ENCODE measurements at places on chromosomes 16 and 17.

DNA sequence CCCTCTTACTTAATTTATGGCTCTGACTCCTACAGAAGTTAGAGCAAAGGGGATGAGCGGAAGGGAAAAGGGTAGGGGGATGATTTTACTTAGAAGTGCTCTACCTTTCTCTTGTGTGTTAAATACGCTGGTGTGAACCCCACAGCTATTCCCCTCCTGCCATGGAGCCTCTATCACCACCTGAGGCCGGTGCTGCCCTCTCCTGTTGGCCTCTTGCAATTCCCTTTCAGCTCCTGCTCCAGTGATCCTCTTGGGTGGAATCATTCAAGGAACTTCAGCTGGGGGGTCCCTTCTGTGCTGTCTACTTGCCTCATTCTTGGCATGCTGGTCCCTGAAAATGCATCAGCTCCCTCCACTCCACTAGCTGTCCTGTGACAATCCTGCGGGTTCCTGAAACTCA is 41.8 kb upstream of the CDH8 start:
- DNase-seq = no peak

DNA sequence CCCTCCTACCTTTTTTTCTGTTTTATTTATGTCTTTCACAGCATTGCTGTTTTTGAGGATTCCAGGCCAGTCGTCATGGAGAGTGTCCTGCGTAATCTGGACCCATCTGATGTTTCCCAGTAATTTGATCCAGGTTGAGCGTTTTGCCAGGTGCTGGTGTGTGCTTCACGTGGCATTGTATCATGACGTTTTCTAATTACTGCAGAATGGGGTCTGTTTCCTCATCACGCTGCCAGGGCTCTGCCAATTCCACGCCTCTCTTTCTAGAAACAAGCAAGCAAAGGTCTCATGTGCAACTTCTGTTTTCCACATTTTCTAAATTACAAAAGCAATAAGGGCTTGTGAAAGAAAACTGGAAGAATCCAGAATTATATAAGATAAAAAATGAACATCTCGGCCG is 28.3 kb upstream of the BHLHA9 start:
- no peak for DNase-seq

DNA sequence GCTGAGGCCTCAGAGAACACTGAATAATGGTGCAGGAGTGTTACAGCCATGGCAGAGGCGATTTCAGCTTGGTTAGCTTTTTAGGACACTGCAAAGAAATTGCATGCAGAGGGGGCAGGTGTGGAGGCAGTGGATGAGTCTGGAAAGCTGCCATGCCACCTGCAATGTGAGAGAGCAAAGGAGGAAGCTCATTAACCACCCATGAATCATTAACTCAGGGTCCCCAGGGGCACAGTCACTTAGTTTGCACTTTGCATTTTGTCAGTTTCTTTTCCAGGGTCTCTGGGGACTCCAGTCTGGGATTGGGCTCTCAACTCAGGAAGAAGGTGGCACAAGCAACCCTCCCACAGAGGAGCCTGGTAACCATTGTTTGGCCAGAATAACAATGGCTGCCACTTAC is 132.9 kb downstream of the USP31 start:
- DNase-seq = no peak

DNA sequence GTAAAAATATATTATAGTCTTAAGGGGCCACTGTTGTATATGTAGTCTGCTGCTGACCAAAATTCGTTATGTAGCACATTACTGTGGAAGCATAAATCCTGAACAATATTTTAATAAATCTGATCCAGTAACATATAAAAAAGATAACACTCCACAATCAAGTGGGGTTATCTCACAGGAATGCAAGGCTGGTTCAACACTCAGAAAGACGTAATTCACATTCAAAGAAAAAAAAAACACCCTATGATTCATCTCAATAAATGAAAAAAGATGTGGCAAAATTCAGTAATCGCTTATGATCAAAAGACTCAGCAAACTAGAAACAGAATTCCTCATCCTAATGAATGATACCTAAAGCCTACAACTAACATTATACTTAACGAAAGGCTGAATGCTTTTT is 47.8 kb downstream of the CREBBP start:
- no peak for DNase-seq

DNA sequence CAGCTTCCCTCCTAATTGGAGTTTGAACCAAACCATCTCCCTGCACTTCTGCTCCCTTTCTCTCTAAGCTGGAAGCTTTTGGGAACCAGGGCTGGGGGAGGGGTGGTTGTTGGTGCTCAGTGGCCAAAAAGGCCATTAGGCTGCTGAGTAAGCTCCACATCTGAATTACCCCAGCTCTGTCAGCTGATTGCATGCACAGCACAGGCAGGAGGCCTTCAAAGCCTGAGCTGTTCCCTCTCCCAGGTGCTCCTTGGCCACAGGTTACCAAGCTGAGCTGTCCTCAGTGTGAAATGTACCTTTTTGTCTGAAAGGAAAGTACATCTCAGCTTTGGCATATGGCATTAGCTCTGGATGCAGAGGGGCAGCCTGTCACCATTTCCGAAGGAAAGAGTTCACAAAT is 6.2 kb upstream of the TBKBP1 start:
- no peak for DNase-seq

GRCh38 chr16:69851491-69852240 is 89.5 kb downstream of the WWP2 start:
- DNase-seq = no peak

GRCh38 chr17:77881545-77881944 is 77.0 kb upstream of the TNRC6C start:
- peak; percentile 50 for DNase-seq

DNA sequence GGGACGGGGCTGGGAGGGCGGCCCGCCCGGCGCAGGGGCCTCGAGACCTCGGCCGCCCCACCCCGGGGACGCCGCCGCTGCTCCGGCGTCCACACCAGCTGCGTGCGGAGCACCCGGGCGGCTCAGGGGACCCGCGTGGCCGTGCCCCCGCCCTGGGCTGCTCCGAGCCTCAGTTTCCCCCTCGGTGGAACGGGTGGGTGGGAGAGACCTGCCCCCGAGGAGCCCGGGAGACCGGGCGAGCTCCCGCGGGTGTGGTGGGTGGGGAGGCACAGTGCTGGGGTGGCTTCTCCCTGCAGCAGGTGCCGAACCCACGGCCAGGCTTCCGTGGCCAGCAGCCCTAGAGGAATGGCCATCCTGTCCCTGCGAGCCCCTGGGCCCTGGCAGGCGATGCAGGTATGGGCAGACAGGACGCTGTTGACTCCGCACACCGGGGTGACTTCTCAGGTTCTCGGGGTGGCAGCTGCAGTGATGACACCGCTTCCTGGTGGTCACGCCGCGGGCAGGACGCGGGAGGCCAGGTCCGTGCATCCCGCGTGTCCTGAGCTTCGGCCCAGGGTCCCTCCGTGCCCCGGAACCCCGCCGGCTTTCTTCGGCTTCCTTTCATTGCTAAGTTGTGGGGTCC is 677 bp downstream of the DEF8 start:
- DNase-seq = no peak

DNA sequence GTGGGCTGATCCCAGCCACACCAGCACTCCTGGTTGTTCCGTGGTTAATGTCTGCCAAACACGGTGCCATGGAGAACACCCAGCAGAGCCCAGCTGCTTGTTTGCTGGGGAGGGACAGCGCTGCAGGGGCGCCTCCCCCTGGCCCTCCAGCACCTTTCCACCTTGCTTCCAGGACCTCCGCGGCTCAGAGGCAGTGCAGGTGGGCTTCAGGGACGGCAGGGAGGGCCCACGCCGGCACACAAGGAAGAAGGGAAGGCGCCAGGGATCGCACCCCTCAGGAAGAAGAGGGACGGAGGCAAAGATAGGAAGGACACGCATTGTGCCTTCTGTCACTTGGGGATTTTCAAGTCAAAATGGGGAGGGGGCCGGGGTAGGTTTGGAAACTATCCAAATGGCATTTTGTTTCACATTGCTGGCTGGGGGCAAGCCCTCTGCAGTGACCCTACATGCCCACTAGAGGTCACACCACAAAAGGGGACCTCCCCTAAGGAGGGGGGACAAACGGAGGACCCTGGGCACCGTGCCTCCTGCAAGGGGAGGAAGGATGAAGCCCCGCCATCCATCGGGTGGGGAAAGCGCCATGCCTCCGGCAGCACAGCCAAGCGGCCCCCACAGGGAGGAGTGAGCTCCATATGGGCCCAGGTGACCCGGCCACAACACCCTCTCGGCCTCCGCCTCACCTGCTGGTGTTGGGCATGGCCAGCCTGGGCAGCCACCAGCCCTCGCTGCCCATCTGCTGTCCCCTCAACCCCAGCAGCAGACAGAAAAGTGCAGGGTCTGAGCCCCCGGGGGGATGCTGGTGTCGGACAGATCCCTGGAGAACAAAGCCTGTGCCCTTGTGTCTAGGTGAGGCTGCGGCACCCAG is 7.5 kb upstream of the C16orf95 start:
- DNase-seq = peak; percentile 12

DNA sequence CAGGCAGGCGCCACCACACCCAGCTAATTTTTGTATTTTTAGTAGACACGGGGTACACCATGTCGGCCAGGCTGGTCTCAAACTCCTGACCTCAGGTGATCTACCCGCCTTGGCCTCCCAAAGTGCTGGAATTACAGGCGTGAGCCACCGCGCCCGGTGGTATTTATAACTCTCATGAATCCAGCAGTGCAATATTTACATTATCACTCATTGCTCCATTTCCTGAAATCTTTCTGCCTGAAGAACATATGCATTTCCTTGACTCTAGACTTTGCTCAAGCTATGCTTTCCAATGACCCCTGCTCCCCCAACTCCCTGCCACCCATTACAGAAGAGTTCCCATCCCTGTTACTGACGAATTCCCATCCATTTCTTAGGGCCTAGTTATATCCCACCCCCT is 19.7 kb upstream of the NDUFAB1 start:
- no peak for DNase-seq

GRCh38 chr16:54098247-54098646 is 188.3 kb downstream of the IRX3 start:
- no peak for DNase-seq

GRCh38 chr16:58885528-58886170 is 151.5 kb upstream of the GOT2 start:
- DNase-seq = no peak

- no peak for DNase-seq
These were observed 34.4 kb downstream of the WDR59 start for GRCh38 chr16:74950511-74950910.

DNA sequence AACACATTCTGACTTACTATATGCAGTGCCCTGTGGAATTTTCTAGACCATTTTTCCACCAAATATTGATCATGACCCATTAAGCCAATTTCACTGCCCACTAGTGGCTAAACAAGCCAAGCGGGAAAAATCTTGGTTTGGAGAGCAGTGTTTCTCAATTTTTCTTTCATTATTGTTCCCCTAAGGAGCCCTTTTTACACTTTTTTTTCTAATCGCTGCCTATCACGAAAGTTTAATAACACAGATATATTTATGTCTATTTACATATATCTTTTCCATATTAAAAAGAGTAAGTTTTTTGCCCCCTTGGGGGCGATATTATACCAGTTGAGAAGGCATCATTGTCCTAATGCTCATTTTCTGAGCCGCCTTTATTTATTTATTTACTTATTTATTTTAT is 10.8 kb upstream of the TLCD3B start:
- DNase-seq = no peak

DNA sequence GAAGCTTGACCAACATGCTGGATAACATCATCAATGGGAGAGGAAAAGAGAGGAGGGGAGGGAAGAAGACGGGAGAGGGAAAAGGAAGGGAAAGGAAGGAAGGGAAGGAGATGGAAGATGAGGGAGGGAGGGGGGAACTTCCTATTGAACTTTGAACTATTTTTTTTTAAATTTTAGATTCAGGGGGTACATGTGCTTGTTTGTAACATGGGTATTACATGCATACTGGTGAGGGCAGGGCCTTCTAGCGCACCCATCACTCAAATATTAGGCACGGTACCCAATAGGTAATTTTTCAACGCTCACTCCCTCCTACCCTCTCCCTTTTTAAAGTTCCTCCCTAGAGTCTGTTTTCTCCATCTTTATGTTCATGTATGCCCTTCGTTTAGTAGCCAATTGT is 383.2 kb upstream of the XYLT1 start:
- no peak for DNase-seq

GRCh38 chr16:88286301-88286923 is 96.3 kb upstream of the ZNF469 start:
- DNase-seq = no peak

DNA sequence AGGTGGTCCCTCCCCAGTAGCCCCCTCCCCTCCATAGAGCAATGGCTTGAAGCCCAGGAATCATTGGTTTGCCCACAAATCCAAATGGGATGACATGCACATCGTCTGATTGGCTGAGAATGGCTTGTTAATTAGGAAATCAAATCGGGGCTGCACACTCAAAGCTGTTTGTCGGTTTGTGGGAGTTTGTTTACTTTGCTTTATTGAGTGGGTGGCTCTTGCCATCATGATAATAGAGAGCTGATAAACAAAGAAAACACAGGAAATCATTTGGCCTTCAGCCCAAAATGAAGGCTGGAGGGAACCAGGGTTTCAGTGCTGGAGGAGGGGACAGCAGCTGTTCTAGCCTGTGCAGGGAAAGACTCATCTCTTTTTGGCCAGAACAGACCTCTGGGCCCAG is 316.3 kb downstream of the CBLN1 start:
- no peak for DNase-seq

DNA sequence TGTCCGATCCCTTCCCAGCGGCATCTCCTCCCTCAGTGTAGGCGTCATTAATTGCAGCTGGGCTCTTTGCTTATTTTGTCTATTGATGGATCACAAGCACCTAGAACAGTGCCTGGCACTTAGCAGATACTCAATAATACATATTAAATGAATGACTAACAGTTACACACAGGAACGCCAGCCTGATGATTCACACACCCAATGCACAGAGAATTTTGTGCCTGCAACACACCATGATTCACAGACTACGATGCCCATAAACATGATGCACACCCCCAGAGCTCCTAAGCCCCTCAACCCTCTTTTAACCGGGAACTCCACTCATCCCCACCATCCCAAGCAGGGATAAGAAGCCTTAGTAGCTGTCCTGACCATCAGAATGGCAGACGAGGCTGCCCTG is 66.6 kb upstream of the TMEM97 start:
- no peak for DNase-seq

- no peak for DNase-seq
These were observed 19.8 kb upstream of the LYRM9 start for GRCh38 chr17:27912964-27913363.

GRCh38 chr16:11015076-11015475 is 70.7 kb downstream of the CLEC16A start:
- no peak for DNase-seq

- DNase-seq = no peak
These were observed 1.1 kb downstream of the CBX1 start for GRCh38 chr17:48100160-48100559.

- DNase-seq = no peak
These were observed 148.3 kb upstream of the CACNG5 start for GRCh38 chr17:66686601-66687000.

GRCh38 chr16:81505011-81505661 is 60.5 kb downstream of the CMIP start:
- no peak for DNase-seq

DNA sequence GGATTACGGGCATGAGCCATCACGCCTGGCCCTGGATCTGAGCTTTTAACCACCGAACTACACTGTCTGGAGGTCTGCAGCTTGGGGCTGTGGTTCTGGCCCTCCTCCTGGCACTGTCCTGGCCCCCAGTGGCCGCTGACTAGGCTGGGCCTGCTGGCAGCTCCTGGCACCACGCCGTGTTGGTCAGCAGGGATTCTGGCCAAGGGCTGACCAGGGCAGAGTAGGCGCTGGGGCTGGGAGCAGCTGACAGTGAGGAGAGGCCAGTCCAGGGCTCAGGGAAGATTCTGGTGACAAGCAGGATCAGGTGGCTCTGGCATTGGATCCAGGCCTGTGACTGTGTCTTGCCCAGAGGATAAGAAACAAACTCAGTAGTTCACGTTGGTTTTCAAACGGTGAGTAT is 14.6 kb downstream of the EEF2K start:
- no peak for DNase-seq

GRCh38 chr16:87495578-87496446 is 3.0 kb upstream of the ZCCHC14 start:
- no peak for DNase-seq

Data from stimulated activated CD8-positive, alpha-beta memory T cell treated with anti-CD3 and anti-CD28 coated beads, Interleukin-15, amount 100 ng/mL, for 4 hours (primary cell).